Muscle of leg (tissue), 16 donors: ENCODE measurements at places on chromosomes 3 and 15.

GRCh38 chr3:58573640-58574039, 3.6 kb downstream of the FAM107A start:
- DNase-seq: peak; percentile 64

GRCh38 chr3:170027233-170028102, 10.3 kb upstream of the GPR160 start:
- no peak for DNase-seq

DNA sequence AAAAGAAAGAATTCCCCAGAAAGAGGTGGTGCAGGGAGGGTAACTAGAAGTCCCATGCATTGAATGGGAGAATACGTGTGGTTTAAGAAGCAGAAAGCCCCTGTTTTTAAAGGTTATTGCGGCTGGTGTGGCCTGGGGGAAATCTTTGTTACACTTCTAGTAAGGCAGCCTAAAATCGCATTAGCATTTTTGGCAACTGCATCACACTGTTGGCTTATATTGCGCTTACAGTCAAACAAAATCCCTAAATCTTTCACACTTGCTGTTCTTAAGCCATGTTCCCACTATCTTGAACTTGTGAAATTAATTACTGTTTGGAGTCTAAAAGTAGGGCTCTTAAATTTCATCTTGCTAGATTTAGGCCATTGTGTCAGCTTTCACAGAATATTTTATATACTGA, 66.0 kb upstream of the GOLIM4 start:
- DNase-seq: peak; percentile 74

DNA sequence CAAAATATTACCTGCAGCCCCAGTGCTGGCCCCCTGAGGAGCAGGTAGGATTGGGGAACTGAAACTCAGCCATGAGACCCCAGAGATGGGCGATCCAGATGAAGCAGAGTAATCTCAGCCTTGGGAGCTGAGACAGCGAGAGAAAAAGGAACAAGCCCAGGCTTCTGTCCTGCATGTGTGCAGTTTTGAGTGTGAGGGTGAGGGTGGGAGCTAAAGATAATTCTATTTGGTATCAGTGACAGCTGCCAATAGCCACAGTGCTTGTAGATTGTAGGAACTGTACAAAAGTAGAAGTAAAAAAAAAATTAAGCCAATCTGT, 5.9 kb downstream of the ATP8B4 start:
- peak; percentile 32 for DNase-seq

DNA sequence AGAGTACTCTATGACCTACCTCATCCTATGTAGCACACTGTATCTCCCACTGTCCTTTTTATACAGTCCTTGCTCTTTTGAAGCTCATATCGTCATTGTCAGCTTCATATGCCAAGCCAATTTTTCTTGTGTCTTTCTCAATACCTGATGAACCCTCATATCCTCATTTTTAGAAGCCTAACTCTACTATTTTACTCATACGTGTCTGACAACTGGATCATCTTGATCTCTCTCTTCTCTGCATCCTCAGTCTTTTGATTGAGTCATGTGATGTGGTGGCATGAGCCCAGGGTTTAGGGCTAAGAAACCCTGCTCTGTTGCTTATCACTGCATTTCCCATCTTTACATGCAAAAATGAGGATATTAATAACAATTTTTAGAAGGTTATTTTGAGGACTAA, 352.0 kb downstream of the LPP start:
- DNase-seq: no peak

GRCh38 chr15:68981941-68982340, 32.6 kb upstream of the NOX5 start:
- no peak for DNase-seq

DNA sequence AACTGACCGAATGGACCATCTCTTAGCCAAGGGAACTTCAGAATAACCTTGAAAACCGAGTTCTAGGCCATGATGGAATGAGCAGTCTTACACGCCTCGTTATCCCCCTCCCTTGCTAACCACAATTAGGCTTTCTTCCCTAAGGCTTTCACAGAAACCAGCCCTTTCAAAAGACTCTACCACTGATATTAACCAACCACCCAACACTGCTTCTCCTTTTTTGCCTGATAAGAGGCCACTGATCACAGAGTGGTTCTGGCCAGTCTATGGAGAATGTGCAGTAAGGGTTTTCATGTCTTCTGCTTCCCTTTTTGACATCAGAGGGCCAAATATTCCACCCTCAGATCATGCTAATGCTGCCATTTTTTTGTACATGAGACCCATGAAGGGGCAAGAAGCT, 59.3 kb downstream of the MCF2L2 start:
- no peak for DNase-seq

- no peak for DNase-seq
These were observed 19.0 kb downstream of the SPATA12 start for GRCh38 chr3:57079474-57079831.

DNA sequence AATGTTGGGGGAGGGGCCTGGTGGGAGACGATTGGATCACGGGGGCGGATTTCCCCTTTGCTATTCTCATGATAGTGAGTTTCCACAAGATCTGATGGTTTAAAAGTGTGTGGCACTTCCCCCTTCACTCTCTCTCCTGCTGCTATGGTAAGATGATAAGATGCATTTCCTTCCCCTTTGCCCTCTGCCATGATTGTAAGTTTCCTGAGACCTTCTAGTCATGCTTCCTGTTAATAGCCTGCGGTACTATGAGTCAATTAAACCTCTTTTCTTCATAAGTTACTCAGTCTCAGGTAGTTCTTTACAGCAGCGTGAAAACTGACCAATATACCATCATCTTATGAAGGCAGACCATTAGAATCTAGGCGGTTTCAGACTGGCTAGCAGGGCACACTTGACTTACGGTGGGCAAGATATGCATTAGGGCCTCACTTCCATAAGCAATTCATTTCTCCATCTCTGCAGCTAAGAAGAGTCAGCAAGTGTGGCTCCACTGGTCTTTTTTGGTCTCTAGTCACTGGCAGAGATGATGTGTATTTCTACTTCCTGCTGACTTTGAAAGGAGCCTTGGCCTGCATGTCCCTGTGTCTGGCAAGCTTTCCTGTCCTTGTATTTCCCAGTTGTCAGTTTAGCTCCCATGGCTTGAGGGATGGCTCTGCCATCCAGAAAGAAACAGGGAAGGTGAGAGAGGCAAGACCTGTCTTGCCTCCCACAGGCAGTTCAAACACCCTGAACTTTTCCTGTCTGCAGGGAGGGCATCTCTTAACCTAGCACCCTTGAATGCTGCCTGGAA, 109.0 kb upstream of the ADAMTS9 start:
- DNase-seq: no peak
